ENCODE measurements at places on chromosomes 4 and X. TPM values are rescaled to one million over a fixed set of nuclear protein-coding genes. Genes with fewer than 3 reads are reported as not detected.

GRCh38 chr4:174708381-174708780 lies 120.7 kb downstream of the GLRA3 start:
- 0 out of 2 replicates have a peak, but pooled peaks cover 3% of the 10 kb centered on the region for H3K27me3 ChIP-seq
- H3K4me3 ChIP-seq: no peak overlapping the region
- no peaks in the 10 kb centered on the region for H3K36me3 ChIP-seq
- DNase-seq: no peak

The RTL9 gene
- total RNA-seq: 0.11 TPM

- H3K27ac ChIP-seq: no peak overlapping the region
- no peaks in the 10 kb centered on the region for H3K4me1 ChIP-seq
- DNase-seq: no peak
- no peak overlapping the region for H3K4me3 ChIP-seq
- peaks cover 90% of the 10 kb centered on the region for H3K36me3 ChIP-seq
Measured at GRCh38 chr4:158710814-158711213, 12.4 kb downstream of the PPID start.

The SNCA gene
- total RNA-seq: 19.3 TPM

The ATP1B4 gene
- not detected for total RNA-seq

The PDZD4 gene
- total RNA-seq: 0.09 TPM

DNA sequence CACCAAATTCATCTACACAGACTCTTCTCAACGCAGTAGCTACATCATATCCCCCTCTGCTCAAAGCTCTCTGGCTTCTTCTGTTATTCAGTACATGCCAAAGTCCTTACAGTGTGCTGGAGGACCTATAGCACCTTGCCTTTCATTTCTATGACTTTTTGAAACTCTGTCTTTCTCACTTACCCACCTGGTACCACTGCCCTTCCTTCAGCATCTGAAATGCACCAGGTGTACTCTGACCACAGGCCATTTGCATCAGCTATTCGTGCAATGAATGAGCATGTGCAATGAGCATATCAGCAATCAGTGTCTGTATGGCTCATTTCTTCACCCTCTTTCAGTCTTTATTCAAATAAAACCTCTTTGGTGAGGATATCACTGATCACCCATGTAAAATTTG lies 399.9 kb downstream of the RAB28 start:
- H3K27me3 ChIP-seq: no peaks in the 10 kb centered on the region
- H3K4me1 ChIP-seq: no peaks in the 10 kb centered on the region
- no peaks in the 10 kb centered on the region for H3K36me3 ChIP-seq
- no peak for DNase-seq

The PSMD10 gene
- total RNA-seq: 143 TPM

The GAGE12E gene
- not detected for total RNA-seq

DNA sequence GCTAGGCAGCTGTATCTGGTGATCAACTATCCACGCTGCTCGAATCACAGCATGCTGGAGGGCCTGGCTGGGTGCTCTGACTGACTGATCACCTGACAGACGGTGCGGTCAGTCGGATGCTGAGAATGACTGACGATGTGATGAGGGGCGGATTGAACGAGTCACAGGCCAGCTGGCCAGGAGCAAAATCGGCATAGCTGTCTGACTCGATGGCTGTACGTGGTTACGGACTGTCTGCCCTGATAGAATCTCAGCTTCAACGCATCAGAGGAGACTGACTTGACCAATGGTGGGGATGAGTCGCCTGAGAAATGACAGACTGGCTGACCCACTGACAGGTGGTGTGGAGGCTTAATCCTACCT lies 1.0 kb upstream of the SUV39H1 start:
- peaks cover 15% of the 10 kb centered on the region for H3K4me1 ChIP-seq
- peak overlapping the region; percentile 21 for H3K27ac ChIP-seq
- no peaks in the 10 kb centered on the region for H3K27me3 ChIP-seq
- DNase-seq: no peak

The CPLX1 gene
- not detected for total RNA-seq

The VSIG4 gene
- not detected for total RNA-seq

DNA sequence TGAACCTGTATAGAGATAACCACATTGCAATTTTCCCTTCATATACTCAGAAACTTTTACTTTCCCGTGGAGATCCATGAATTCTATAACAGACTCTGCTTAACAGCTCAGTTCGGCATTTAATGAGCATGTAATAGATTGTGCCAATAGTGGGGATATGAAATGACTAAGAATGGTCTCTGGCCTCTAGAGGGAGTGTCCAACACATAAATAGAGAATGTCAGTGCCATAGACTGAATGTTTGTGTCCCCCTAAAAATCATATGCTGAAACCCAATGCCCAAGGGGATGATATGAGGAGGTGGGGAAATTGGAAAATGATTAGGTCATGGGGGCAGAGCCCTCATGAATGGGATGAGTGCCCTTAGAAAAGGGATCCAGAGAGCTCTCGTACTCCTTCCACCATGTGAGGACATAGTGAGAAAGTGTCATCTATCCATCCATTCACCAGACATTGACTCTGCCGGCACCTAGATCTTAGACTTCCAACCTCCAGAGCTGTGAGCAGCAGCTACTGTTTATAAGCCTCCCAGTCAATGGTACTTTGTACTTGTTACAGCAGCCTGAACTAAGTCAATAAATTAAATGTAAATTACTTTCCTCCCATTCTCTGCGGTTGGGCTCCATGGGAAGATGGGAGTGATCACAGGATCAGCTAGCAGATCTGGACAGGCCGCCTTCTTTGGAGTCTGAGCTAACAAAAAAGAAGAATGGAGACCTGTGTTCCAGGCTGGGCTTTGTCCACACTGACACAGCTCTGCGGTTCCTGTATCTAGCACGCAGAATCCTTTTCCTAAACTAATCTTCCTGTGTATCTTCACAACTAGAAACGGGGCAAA lies 28.1 kb upstream of the HPSE start:
- no peak for DNase-seq
- no peaks in the 10 kb centered on the region for H3K36me3 ChIP-seq
- H3K4me1 ChIP-seq: peaks cover 14% of the 10 kb centered on the region
- no peaks in the 10 kb centered on the region for H3K27me3 ChIP-seq

Data from SJSA1 (cell line).